NCI-H146 (cell line): ENCODE measurements at places on chromosomes 12 and 14.

DNA sequence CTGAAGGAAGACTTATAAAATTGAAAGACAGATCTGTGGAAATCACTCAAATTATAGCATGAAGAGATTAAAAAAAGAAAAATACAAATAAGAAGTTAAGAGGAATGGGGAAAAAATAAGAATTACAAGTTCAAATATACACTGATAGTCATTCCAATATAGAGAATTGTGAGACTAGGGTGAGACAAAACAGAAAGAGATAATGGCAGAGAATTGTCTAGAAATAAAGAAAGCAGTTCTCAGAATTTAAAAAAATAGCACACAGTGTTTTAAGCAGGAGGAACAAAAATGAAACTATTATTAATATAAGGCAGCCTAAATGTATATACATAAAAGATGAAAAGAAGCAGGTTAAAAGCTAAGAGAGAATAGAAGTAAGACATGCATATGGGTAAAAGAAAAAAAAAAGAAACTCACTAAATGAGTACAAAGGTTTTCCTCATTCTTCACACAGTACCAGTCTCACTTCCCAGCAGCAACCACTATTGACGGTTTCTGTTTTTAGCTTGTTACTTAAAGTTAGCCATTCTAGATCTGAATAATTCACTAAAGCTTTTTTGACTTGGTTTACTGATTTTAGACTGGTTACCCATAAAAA is 31.1 kb downstream of the SLC38A4 start:
- no peak for DNase-seq

- DNase-seq: no peak
Measured at GRCh38 chr12:131438881-131439280, 272.0 kb upstream of the SFSWAP start.

- DNase-seq: no peak
Measured at GRCh38 chr14:53786045-53786444, 170.6 kb downstream of the BMP4 start.

DNA sequence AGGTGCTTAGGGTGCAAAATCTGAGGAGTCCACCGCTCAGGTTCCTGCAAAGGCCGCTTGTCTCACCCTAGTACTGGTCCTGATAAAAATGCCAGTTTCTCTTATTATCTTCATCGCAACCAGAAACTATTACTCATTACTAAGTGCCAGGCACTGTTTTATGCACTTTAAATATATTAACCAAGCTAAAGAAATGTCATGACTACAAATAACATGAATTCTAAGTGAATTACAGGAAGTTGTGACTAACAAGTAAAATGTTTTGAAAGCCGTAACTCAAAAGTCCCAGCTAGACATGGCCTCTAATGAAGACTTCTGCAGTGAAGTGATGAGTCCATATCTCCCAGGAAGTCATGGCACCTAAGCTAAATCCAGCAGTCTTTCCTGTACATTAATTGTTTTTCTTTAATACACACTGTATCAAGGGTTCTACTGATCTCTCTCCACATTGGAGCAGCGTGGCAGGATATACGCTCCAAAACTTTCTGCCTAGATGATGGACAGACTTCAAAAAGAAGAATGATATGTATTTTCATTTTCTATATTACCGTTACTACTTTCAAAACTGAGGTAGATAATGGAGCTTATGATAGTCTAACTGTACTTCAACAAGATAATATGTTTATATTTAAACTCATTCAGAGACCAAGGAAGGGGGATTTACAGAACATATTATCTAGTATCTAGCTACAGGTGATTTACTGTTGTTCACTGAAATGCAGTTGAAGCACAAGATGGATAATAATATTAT is 117.3 kb upstream of the ARID2 start:
- no peak for DNase-seq

- no peak for DNase-seq
Measured at GRCh38 chr14:23629832-23630396, 6.2 kb upstream of the DHRS2 start.

GRCh38 chr12:110266381-110266960 is 14.6 kb upstream of the ATP2A2 start:
- DNase-seq: no peak
